Stimulated activated CD8-positive, alpha-beta memory T cell treated with anti-CD3 and anti-CD28 coated beads, Interleukin-4, amount 100 ng/mL, for 48 hours (primary cell): ENCODE measurements at places on chromosomes 12 and 14.

- no peak for DNase-seq
Observed at GRCh38 chr12:28618772-28619171, 428.5 kb downstream of the CCDC91 start.

DNA sequence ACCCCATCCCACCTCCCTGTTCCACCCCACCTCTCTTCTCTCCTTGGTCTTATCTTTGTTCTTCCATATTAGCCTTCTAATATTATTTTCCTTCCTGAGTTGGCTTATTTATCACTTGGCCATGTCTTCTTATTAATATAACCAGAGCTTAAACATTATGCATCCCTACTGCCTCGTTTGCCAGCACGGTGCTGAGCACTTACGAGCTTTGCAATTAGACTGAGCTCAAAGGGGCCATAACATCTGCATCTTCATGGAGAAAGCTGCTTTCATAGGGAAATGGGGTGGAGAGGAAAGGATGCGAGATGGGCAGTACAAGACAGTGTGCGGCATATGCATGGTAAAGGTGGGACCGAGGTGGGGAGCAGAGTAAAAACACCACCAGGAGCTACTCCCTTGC lies 342.8 kb downstream of the FUT8 start:
- no peak for DNase-seq

DNA sequence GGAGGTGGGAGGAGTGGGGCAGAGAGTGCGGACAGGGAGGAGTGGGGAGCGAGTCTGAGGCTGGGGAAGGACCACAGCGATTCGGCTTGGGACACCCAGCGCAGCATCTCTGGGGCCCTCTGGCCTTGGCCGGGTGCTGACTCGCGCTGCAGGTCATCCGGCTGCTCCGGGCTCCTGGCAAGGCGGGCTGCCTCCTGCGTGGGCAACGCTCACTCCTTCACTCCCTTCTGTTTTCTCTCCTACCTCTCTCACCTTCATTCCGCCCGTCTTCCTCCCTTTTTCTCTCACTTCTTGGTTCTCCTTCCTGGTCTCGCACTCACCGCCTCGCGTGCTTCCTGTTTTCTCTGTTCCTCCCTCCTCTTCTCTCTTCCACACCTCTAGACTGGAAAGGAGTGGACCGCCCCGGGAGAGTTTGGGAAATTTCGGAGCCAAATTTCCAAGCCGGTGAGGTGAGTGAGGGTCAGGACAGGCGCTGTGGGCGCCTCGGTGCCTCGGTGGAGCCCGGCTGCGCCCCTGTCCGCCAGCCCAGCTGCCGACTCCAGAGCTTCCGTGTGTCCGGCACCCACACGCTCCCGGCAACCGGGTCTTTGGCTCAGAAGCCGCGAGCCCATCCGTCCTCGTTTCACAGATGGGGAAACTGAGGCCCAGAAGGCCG lies 86.7 kb downstream of the B4GALNT3 start:
- no peak for DNase-seq

- no peak for DNase-seq
Observed at GRCh38 chr12:107992870-107993451, 136.1 kb upstream of the WSCD2 start.

GRCh38 chr14:102625564-102626296 lies 33.3 kb downstream of the RCOR1 start:
- DNase-seq, result no peak

- peak; percentile 80 for DNase-seq
Observed at GRCh38 chr12:108629824-108630476, 3.7 kb downstream of the SELPLG start.

GRCh38 chr14:32197919-32198318 lies 3.9 kb upstream of the RNU6-7 start:
- DNase-seq, result no peak

DNA sequence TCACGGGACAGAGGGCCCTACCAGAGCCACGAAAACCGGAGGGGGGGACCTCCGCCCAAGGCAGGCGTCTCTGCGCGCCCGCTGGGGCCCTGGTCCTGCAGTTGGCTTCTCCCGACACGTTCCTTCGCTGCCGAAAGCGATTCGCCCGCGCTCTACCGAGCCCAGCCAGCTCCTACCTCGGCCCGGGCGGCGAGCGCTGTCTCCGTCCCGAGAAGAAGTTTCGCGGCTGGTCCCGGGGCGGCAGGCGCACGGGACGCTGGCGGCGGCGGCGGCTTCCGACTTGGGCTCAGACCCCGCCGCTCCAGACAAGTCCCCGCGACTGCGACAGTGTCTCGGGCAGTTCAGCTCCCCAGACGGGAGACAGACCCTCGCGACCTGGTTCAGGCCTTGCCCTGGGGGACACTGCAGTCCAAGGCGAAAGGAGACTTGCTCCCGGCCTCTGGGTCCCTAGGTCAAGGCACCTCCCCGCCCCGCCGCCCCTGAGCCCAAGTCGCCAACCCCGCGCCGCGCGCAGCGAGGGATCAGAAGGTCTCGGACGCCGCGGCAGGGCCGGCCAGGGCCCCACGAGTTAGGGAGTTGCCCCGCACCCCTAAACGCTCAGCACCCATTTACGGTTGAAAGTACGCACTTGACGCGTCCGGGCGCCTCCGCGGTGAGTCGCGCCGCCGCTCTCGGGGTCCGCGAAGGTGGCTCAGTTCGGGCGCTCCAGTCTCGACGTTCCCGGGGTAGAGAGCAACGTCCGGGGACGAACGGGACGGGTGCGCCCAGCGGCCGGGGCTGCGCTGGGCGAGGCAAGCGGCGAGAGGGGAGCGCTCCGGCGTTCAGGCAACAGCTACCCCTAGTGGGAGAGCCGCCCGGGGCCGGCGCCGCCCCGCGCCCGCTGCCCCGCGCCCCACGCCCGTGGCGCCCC lies 1.4 kb upstream of the DIO3 start:
- no peak for DNase-seq

DNA sequence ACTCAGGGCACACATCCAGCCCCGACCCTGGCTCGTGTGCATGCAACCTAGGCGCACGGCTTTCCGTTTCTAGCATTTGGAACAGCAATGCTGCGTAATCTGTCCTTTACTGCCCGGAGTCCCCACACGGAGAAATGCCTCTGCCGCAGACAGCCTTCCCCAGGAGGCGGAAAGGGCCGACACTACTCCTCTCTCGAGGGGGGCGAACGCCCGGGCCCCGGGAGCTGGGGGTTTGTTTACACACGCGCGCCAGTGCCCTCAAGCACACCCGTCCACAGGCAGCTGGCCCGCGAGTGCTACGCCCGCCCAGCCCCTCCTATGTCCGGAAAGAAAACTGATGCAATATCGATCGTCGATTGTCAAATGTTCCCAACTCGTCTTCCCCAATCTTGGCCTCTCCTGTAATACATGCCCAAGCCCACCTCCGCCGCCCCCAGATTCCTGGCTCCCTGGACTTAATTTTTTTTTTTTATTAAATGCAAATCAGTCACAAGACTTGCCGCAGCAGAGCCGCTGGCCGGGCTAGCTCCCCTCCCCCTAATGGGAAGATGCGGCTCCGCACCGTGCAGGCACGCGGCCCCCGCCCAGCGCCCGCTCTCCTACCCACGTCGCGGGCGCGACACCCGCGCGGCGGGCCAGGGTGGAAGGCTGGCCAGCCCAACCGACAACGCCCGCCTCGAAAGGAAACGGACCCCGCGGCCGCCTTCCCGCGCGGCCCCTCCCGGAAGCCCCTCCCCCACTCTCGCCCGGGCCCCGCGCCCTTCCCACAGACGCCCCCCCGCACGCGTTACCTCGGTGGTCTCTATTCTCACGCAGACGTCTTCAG lies 642 bp downstream of the SLC38A2 start:
- peak; percentile 72 for DNase-seq

- no peak for DNase-seq
Observed at GRCh38 chr12:120618954-120619615, 21.3 kb upstream of the CABP1 start.

GRCh38 chr14:55963295-55963694 lies 154.9 kb upstream of the PELI2 start:
- DNase-seq, result no peak

DNA sequence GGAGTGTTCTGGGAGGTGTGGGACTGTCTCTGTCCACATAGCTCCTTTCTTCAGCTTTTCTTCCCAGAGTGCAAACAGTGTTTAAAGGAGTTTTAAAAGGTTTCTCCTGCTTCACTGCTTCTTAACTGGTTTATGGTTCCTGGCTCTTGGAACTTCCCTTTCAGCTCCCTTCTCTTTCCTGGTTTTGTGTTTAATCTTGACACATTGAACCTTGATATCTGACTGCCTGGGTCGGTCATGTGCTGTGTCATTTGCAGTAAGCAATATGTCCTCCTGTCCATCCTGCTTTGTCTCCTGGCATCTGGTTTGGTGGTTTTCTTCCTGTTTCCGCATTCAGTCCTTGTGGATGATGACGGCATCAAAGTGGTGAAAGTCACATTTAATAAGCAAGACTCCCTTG lies 2.2 kb downstream of the TMEM106C start:
- DNase-seq, result no peak

GRCh38 chr12:79023784-79024183 lies 159.2 kb downstream of the SYT1 start:
- DNase-seq, result no peak

GRCh38 chr12:111360325-111360930 lies 8.5 kb downstream of the PHETA1 start:
- DNase-seq, result no peak

- no peak for DNase-seq
Observed at GRCh38 chr12:50129290-50129689, 17.3 kb downstream of the COX14 start.

DNA sequence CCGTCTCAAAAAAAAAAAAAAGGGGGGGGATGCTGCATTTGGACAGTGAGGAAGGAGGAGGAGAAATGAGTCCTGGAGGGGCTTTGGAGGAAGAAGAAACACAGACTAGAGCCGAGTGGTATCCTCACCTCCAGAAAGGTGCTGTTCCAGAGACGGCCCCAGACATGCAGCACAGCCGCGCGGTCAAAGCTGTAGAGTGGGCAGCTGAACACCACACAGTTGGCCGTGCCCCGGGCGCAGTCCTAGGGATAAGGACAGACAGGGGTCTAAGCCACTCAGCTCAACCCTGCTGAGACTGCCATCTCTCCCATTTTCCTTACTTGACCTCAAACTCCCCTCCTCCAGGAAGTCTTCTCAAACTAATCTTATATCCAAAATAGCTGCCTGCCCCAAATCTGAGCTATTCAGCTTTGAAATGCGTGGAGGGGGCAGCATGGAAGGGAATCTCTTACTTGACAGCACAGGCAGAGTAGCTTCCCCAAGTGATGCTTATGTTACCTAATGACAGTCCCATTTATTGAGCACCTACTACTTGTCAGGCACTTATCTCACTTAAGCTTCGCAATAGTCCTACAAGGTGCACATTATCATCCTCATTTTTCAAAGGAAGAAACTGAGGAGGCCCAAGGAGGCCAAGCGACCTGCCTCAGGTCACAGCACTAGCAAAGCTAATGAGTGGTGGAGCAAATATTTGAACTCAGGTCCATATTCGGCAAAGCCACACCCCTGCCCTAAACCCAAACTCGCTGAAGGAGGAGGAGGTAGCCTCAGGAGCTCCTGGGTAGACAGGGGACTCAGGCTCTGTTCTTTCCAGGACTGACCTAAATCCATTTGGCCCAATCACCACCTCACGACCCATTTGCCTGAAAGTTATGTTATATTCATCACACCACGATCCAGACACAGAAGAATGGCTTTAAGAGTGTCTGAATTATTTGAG lies 18.7 kb downstream of the ITGA7 start:
- DNase-seq, result no peak

GRCh38 chr12:47717443-47718193 lies 7.7 kb downstream of the ENDOU start:
- DNase-seq, result peak; percentile 65

GRCh38 chr12:90871726-90872096 lies 83.3 kb downstream of the CCER1 start:
- no peak for DNase-seq
